ENCODE measurements at places on chromosomes 6 and 20.

GRCh38 chr20:50728486-50728980 is 2.8 kb upstream of the PARD6B start:
- no peak for DNase-seq

GRCh38 chr6:170222498-170223471 is 68.1 kb downstream of the DLL1 start:
- no peak for DNase-seq

DNA sequence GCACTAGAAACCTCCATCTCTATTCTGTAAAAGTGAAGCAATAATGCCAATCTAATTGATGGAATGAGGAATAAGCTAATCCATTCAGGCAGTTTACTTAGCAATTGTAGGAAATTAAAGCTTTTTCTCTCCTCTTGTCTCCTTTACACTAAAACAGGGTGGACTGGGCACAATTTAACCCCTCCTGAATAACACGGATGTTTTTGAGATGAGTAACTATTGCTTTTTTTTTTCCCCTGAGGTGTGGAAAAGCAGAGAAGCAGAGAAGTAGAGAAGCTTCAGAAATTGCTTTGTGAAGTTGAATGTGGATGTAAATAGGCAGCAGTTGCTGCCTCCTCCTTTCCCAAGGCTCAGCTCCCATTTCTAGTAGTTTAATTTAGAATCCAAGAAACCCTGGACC is 40.0 kb upstream of the GCNT2 start:
- no peak for DNase-seq

GRCh38 chr20:54017846-54018245 is 52.5 kb downstream of the BCAS1 start:
- DNase-seq: no peak

- DNase-seq: no peak
Observed at GRCh38 chr20:51767867-51768758, at the start of gene ATP9A. Gene ATP9A, minus strand, starts transcription at chr20:51768390. Its CDS starts 21 bp downstream, at chr20:51768369.
